ENCODE measurements at places on chromosomes 1 and 21.

DNA sequence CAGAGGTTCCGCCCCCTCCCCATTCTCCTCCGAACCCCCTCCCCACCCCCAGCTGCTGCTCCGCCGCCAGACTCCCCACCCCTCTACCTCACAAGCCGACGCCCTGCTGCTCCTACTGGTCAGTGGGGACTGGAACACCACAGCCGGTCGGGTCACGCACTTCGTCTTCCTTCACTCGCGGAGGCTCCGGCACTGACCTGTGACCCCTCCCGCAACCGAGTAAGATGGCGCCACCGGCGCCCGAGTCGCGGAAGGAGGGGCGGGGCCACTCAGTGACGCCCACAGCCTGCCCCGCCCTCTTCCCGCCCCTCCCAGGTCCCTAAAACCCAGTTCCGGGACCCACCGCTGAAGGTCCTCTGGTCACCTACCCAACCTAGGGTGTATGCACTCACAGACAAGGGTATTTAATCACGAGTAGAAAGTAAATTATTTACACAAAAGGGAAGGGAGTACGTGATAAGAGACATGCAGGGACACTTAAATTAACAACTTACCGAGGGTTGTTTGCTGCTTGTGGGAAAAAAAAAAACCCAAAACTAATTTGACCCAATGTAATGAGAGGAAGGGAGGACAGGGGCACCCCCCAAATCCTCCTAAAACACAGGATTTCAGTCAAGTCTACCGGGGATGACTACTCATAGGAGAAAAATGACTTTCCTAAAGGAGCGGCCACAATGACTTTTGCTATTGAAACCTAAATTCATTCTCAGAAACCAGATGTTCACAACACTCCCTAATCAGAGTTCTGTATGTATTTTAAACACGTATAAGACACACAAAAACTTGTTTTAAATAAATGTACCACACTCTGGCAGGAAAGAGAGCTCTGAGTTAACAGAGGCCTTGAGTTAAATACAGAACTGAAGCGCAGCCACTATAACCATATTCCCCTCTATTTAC lies at the start of gene RIT1:
Gene RIT1 (minus strand): TSS at position 194 of the 900 bp plus-strand sequence. CDS start 588 bp downstream, outside the sequence.
- DNase-seq: peak; percentile 74

DNA sequence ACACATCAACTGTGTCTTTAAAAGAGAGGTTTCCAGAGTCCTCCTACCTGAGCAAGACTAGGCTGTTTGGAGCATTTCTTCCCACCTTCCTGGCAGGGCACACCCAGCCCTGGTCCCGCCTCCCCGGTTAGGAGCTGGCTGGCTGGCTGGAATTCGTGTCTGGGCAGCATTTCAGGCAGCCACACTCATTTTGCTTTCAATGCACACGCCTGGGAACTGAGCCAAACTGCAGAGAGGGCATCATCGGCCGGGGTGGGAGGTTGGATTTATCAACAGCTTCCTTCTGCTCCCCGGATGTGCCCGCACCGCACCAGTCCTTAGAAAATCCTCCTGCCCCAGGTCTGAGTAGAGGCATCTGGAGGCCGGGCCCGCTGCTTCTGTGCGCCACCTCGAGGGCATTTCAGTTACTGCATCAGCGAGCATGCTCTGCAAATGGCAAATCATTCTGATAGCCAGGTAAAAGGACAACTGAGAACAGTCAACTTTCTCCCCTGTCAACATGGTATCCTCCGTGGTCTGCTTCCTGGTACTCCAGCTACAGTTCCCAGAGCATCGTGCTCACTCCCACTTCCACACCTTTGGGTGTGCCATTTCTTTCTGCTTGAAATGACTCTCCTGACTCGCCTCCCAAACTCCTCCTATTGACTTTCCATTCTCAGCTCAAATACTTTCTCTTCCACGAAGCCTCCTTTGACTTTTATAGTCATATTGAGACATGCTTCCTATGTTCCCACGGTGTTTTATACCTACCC lies 20.6 kb downstream of the TCEA3 start:
- peak; percentile 95 for DNase-seq

GRCh38 chr21:44272284-44272858 lies 10.7 kb upstream of the DNMT3L start:
- DNase-seq: no peak

GRCh38 chr1:198556971-198557370 lies 16.5 kb upstream of the ATP6V1G3 start:
- no peak for DNase-seq

DNA sequence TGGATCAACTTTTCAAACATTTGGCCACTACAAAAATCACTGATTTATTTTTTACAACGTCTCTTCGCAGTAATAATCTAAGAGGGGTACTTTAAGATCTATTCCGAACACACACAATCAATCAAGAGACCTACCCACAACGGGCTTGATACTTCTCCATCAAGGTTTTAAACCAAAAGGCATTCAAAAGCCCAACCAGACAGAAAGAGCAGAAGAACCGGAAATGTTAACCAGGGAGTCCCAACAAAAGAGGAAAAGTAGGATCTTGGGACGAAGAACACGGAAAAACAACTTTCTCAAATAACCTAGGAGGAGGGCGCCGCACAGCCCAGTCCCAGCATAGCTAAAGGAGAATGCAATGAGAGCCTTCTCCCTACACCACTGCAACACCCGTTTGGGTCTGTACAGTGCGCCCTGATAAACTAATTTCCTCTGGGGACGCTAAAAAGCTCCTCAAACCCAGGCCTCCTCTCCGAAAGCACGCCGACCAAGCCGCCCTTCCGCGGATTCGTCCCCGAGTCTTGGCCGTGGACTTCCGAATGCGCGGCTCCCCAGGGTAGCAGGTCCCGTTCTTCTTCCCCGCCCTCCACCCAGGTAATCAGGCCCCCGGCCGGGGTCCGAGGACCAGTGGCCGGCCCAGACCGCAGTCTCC lies 623 bp downstream of the RPL22 start:
- DNase-seq: no peak

DNA sequence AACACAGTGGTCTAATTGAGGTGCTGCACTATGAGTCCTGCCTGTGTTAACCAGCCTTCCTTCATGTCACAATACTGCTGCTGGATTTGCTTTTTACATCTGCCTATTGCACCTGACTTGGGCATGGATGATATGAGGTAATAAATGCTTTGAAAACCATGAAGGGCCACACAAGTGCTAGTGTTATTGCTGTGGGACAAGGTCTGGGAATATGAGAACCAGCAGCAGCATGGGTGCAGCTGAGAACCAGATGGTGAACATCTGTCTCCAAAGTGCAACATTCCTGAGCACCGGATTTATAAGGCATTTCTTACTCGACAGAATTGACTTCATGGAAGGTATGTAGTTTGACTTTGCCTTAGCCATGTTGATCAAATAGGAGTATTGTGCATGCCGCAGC lies 16.6 kb downstream of the TRIM45 start:
- DNase-seq: no peak

Data from fibroblast of the aortic adventitia (primary cell).